ENCODE measurements at places on chromosomes 2 and 18.

DNA sequence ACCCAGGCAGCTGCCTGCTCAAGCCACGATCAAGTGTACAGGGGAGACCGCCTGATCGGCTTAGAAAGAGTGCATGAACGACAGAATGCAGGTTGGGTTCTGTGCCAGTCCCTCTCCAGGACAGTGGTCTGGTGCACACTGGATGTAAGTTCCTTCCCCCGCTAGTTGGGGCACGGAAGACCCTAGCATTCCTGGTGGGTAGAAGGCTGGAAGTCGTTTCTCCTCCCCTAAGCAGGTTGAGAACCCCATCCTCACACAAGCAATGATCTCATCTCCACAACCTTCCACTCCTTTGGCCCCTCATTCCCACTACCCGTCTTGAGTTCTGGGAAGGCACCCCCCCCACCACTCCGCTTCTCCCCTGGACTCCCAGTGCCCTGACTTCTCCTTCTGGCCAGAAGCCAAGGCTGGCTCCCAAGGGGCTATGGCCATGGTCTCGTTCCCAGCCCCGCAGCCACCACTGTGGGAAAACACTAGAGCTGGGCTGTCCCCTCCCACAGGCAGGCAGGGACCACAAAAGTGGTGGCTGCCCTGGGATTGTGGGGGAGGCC lies 1.4 kb upstream of the ANKRD39 start:
- DNase-seq, result no peak

- peak; percentile 38 for DNase-seq
These were observed 1.3 kb upstream of the BAZ2B start for GRCh38 chr2:159617646-159618045.

DNA sequence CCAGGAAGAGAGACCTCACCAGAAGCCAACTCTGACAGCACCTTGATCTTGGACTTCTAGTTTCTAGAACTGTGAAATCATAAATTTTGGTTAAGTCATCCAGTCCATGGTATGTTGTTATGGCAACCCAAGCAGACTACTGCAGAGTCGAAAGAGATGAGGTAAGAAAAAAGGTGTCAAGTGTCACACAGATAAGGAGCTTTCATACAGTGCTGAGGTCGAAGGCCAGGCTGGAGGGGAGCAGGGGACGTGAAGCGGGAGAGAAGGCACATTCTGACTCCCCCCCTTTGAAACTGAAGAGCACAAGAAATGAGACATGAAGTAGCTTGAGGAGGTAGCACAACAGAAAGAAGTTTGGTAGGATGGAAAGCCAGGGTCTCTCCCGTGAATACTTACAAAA lies 110.4 kb downstream of the ALK start:
- DNase-seq, result no peak

DNA sequence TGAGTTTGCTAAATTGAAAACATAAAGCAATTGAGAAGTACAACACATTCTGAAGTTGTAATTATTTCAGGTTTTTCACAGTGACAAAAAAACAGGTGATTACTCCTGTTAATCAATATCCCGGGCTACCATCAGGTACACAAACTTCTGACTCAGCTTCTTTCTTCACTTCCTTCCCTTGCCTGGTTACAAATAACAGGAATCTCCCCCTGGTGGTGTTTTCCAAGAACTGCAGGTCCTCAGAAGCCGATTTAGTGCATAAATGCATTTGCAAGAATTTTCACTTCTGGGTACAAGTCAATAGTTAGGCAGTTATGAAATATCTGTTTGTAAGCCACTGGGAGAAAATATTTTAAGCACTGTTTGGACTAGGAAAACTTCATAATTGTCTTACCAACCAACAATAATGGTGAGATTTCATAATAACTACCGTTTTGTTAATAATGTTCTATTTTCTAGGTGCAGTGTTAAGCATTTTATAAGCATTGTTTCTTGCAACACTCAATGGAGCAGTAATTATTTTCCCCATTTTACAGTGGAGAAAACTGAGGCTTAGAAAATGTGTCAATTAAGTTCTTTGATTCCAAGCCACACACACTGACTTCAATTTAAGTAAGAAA lies 12.4 kb upstream of the GMCL1 start:
- DNase-seq, result peak; percentile 61

DNA sequence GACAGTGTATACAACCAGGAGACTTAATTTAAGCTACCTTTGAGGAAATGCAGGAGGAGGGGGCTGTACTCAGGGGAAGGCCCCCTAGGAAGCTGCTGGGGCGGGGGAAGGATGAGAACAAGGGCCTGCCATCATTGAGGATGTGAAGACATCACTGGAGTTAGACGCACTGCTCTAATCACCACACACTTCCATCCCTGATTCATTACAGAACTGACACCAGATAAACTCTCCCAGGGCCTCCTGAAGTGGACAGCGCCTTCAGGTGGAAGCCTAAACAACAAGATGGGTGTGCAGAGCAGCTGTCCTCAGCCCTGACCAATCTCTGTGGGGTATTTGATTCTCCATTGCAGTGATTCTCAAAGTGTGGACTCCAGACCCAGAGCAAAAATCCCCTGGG lies 30.6 kb upstream of the SLC35G4 start:
- DNase-seq, result no peak

GRCh38 chr2:117963446-117963845 lies 50.4 kb downstream of the CCDC93 start:
- no peak for DNase-seq

DNA sequence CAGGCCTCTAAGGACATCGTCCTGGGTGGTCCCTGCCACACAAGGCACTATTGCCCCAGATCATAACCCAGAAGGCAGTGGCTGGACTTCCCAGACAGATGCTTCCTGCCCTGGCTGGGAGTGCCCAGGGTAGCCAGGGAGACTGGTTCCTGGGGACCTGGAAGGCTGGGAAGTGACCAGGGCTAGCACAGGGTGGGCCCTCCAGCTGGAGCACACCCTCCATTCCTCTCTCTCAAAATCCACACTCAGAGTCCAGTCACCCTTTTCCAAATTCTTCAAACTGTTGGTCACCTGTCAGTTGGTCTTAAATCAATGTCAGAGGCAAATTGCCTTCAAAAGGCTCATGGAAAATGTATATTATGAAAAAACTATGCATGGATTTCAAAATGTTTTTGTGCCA lies 11.6 kb upstream of the TUBB6 start:
- DNase-seq, result no peak

- no peak for DNase-seq
These were observed 100.0 kb upstream of the PIEZO2 start for GRCh38 chr18:11249391-11249790.

DNA sequence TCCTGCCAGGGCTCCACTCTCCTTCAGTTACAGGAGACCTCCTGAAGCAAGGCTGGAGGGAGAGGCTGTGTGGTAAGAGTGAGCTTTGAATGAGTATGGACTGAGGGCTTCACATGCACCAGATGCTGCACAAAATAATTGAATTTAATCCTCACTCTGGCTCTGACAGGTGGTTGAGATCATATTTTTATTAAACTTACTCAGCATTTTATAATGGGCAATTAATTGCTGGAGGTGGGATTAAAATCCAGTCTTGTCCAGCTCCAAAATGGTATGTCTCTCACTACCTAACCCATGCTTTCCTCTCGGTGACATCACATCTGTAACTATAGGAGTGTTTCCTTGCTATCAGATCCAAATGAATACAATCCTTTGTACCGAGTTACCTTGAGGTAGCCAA lies 66.2 kb upstream of the AQP4 start:
- no peak for DNase-seq

DNA sequence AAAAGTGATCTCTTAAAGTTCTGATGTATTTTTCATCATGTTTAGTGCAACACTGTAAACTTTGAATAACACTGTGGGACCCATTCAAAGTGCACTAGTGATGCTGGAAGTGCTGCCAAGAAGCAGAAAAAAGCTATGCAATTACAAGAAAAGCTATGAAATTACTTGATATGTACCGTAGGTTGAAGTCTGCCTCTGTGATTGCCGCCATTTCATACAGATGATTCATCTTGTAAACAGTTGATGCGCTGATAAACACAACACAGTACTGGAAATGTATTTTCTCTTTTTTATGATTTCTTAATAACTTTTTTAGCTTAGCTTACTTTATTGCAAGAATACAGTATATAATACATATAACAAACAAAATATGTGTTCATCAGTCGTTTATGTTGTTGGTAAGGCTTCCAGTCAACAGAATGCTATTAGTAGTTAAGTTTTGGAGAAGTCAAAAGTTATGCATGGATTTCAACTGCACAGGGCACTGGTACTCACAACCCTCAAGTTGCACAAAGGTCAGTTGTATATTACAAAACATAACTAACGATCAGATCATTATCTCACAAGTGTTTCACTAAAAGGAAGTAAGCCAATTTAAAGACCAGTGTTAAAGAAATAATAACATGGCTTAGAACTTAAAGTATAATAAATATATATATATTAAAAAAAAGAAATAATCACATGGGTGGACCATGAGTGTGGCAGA lies 82.0 kb downstream of the SGPP2 start:
- DNase-seq, result no peak

Data from NCI-H2107 (cell line).